HepG2 (cell line): ENCODE measurements at places on chromosomes 13 and 19. TPM values are rescaled to one million over a fixed set of nuclear protein-coding genes. Genes with fewer than 3 reads are reported as not detected.
A peak's percentile ranks its signal among the peaks of the same experiment; 100 is the strongest.

Gene C19orf67
- 0.11 TPM in 1 of 2 replicates, not detected in the other for total RNA-seq

- DNase-seq = no peak
These were observed 310.0 kb downstream of the RBM26 start for GRCh38 chr13:79096099-79096498.

- no peak for DNase-seq
These were observed 27.7 kb downstream of the BLOC1S3 start for GRCh38 chr19:45206328-45206727.

DNA sequence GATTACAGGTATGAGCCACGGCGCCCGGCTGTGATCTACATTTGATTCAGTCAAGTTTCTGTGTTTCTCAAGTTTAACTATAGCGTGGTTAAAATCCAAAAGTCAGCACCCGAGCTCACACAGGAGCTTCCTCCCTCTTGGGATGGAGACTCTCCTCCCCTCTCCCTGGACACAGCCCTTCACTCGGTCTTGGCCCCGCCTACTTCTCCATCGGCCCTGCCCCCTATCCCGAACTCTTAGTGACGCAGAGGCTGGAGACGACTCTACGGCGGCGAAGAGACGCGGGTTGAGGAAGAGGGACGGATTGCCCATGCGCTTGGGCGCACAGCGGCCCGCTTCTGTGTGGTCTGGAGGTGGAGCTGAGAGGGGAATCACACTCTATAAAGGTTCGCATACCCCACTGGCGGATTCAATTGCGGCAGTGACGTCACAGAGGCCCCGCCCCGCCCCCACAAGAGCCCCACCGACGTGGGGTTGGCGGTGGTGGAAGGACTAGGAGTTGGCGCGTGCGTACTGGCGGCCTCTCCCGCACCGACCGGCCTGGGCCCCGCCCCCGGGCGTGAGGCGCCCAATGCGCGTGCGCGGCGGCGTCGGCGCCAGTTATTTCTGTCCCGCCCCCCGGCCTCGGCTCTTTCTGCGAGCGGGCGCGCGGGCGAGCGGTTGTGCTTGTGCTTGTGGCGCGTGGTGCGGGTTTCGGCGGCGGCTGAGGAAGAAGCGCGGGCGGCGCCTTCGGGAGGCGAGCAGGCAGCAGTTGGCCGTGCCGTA, at the start of gene TRIM28:
Gene TRIM28 (plus strand): TSS at position 239 of the 765 bp plus-strand sequence. CDS start 694 bp downstream, outside the sequence.
- DNase-seq = peak; percentile 96

DNA sequence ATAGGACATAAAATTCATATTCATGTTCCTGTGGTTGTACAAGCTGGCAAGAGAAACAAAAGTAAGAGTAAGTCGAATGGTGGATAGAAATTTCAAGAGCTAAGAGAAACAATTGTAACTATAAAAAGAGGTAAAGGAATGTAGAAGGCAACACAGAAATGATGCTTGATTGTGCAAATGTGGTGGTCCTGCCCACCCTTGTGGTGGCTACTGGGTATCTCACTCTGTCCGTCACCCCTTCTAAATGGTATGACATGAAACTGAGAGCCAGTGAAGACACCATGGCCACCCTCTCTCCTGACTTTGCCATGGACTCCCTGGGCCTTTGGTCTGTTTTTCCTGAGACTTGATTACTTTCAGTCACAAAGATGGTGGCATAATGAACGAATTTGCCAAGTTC, 925.9 kb upstream of the SLITRK6 start:
- DNase-seq = no peak

- DNase-seq = peak; percentile 42
These were observed 11.3 kb downstream of the GTPBP3 start for GRCh38 chr19:17348700-17349099.

- DNase-seq = no peak
These were observed 57.0 kb downstream of the SLC10A2 start for GRCh38 chr13:103009051-103009840.

DNA sequence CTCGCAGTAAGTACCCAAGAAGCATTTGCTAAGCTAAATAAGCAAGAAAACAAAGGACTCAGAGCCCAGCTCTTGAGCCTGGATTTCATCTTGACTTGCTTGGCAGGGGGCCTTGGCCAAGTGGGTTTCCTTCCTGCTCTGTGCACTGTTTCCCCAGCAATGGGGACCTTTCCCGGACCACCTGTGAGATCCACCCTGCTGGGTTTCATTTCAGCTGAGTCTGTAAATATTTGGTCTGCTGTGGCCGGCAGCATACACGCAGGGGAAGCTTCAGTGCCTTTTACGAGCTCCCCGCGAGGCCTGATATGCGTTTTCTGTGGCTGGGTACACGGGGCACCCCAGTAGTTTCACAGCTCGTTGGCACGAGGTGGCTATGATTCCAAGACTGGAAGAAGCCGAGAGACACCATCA, 12.4 kb upstream of the TINCR start:
- no peak for DNase-seq

- no peak for DNase-seq
These were observed 14.9 kb downstream of the FXYD5 start for GRCh38 chr19:35169221-35169995.

GRCh38 chr13:46717275-46717674, 79.7 kb downstream of the ESD start:
- DNase-seq = peak; percentile 16
